ENCODE measurements at places on chromosomes 13 and 19.

DNA sequence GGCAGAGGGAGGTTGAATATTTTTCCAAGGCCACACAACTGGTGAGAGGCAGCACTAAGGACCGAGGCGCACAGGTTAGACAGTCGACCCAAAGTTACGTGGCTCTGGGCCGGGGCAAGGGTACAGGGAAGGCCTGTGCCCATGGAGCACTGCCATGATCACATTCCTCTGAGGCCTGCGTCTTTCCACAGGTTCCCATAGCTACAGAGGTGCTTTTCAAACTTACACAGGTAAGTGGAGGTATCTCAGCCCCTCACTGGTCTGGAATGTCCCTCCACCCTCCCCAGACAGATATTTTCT is 814 bp downstream of the ZNF211 start:
- no peak for DNase-seq

DNA sequence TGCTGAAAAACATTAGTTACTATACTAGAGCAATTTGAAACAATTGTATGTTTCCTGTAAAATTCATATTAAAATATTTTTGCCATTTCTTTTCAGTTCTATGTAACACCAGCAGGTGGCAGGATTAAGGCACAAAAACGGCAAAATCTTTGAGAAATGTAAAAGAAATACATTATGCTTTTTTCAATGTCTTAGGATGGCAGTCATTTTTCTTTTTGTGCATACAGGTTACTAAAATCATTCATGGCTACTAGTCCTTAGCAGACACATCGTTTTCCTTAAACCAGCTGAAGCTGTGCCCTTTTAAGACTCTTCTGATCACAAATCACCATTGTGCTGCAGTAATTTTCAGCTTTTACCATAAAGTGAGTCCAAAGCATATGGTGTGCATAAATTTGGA is 800.7 kb upstream of the SLITRK5 start:
- peak; percentile 30 for DNase-seq

GRCh38 chr13:19618977-19619376 is 14.5 kb upstream of the MPHOSPH8 start:
- DNase-seq: peak; percentile 53

DNA sequence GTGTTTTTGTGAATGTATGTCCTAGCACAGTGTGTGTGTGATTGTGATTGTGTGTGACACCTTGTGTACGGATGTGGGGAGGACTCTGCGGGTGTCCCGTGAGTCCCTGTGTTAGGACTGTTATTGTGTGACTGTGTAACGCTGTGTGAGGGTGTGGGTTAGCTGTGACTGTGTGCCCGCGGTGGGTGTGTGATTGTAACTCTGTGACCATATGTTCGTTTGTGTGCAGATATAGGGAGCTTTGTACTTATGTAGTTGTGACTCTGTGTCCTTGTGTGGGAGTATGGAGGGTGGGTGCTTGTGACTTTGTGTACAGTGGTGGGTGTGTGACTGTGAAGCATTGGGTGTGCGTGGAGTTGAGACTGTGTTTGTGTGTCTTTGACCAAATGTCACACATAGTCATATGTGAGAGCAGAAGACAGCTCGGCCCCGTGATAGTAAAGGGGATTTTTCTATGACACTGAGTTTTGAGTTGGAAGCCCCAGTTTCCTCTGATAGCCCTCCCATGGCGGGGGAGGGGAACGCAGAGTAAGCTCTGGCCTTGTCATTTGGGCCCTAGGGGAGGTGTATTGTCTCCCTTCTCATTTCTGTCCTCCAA is 949 bp upstream of the ZNF260 start:
- DNase-seq: peak; percentile 35

DNA sequence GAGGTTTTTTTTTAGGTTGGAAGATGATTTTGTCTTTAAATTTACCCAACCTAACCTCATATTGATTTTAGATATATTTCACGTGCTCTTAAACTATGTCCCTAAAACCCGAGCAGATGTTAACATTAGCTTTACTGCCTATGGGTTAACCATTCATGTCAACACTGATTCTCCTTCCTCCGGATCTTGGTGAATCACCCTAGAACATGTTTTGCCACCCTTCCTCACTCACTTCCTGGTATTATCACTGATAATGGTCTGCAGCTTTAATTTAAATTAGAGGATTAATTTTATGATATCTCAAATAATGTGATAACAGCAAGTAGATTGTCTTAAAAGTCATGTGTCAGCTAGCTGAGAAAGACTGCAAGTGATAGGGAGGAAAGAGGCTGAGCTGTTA is 31.9 kb downstream of the HTR2A start:
- DNase-seq: peak; percentile 15

Measured in NB4 (cell line).